ENCODE measurements at places on chromosomes 13 and 19.

GRCh38 chr19:51027873-51028272, 1.5 kb upstream of the KLK11 start:
- DNase-seq, result no peak

DNA sequence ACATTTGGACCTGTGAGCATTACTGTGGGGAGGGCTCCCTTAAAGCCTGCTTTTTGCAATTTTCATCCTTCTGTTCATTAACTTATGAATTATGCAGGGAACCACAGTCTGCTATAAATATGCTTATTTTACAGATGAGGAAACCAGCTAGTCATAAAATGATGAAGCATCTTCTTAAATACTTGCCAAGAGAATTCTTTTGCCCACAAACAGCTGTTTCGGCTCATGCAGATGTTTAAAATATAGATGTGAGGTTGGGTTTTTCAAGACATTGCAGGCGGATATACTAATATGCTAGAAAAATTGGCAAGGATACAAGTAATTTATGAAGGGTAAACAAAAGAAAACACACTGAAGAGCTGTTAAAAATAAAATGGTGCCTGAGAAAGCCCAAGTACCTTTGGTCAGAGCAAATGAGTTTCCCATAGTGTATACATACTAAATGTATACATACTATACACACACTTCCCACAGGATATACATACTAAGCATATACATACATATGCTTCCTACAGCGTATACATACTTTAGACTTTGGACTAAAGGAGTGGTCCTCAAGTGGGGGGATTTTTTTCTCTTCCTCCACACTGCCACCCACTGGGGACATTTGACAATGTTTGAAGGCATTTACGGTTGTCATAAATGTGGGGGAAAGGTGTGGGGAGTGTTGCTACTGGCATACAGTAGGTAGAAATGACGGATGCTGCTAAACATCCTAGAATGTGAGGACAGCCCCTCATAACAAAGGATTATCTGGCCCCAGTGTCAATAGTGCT, 164.9 kb upstream of the CSNK1A1L start:
- DNase-seq, result no peak

DNA sequence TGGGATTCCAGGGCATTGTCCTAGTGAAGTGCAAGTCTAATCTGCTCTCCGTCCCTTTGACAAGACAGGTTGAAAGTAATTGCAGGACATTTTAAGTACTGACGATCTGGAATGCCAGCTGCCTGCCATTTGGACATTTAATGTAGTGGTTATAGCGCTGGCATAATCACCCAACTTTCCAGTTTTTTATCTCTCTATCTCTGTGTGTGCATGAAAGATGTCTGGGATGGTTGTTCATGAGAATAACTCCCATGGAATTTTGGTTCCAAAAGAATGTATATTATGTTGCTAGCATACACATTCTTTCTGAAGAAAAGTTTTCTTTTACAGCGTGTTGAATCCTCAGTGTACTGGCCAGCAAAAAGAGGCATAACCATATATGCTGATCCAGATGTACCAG, 53.6 kb downstream of the TDRD12 start:
- no peak for DNase-seq

GRCh38 chr13:108368250-108368905, 98.9 kb downstream of the TNFSF13B start:
- peak; percentile 84 for DNase-seq

- DNase-seq, result no peak
Measured at GRCh38 chr13:43389983-43390382, 366.6 kb downstream of the DNAJC15 start.

GRCh38 chr19:53546758-53547513, 9.0 kb downstream of the ZNF331 start:
- DNase-seq, result no peak

DNA sequence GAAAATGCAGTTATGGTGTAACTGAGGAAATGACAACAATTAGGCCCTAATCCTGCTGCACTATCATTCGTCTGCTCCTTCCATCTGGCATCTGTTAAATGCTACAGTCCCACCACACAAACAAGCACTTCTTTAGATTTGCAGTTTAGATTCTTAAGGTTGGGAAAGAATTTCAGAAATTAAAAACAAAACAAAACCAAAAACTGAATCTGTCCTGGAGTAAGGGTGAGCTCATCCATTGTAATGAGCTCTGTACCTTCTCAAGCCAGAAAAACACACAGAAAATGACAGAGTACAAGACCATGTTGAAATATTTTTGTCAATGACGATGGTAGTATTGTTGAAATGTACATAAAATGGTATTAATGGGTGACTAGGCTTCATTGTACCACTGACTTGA, 28.3 kb downstream of the SMAD9 start:
- DNase-seq, result no peak

- DNase-seq, result no peak
Measured at GRCh38 chr13:76570510-76570971, 315.7 kb downstream of the KCTD12 start.

DNA sequence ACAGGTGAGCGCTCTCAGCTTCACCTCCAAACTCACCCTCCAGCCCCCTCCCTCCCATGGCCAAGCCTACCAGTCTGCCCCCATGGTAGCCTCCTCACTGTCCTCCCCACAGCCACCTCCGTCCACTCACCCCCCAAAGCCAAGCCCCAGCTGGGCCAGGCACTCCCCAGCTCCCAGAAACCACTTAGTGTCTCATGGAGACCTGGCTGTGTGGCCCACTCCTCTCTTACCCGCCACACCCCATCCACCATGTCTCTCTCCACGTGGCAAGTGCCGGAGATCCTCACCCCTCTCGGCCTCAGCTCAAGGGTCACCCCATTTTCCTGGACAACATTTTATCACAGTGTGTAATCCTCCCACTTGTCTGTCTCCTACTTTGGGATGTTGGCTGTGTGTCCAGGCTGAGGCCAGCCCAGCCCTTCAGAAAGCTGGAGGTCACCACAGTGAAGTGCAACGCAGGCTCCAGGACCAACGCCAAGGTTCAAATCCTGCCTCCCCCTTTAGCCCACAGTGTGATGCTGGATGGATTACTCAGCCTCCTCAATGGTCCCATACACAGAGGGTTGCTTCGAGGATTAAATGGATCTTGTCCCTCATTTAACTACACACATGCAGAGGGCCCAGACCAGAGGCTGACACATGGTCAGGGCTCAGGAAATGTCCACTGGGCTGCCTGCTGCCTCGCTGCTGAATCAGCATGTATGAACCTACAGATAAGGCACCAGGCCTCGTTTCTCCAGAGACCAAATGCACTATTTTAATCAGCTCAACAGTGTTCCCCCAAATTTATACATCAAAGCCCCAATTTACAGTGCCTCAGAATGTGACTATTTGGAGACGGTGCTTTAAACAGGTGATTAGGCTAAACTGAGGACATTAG, 71.3 kb downstream of the CEBPG start:
- no peak for DNase-seq

DNA sequence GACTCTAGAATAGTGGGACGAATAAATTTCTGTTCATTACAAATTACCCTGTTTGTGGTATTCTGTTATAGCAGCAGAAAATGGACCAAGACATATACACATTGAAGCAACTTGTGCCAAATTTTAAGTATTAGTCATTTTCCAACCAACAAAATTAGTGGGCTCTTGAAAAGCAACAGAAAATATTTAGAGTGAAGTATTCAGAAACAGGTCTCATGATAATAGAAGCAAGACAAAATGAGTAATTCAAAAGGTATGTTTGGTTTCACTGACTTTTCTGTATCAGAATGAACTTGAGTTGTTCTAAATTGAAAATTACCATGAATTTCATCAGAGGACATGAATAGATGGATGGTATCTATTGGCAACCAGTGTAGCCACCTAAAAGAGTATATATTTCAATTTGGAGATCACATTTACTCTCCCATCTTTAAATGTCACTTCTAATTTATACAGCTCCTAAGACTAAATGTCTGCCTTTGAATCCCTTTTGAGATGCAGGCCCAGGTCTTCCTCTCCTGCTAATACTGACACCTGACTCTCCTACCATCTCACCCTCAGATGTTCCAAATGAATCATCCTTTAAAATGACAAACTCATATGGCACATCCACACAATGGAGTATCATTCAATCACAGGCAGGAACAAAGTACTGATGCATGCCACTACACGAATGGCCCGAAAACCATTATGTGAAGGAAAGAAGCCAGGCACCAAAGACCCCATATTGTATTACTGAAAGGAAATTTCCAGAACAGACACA, 40.7 kb upstream of the DOCK9 start:
- DNase-seq, result no peak

DNA sequence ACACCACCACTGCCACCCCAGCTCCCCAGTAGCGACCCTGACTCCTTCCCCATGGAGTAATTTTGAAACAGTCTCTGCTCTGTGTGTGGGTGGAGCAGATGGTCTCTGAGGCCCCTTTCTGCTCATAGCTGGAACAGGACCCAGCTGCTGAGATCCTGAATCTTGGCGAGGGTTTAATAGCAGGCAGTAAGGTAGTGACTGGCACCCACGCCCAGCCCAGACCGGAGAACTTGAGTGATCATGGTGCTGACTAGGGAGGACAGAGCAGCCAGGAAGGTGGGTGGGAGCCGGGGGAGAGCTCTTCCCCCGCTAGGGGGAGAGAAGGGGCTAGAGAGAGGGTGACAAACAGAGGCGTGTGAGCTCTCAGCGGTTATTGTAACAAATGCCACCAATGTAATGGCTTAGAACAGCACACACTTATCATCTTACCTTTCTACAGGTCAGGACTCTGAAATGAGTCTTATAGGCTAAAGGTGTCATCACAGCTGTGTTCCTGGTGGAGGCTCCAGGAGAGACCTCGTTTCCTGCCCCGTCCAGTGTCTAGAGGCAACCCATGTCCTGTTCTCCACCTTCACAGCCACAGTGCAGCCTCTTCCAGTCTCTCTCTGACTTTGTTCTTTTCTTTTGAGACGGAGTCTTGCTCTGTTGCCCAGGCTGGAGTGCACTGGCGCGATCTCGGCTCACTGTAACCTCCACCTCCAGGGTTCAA, 7.2 kb upstream of the ACER1 start:
- DNase-seq, result no peak
